Bone marrow (tissue), 2 donors: ENCODE measurements at places on chromosomes 5 and 9.

DNA sequence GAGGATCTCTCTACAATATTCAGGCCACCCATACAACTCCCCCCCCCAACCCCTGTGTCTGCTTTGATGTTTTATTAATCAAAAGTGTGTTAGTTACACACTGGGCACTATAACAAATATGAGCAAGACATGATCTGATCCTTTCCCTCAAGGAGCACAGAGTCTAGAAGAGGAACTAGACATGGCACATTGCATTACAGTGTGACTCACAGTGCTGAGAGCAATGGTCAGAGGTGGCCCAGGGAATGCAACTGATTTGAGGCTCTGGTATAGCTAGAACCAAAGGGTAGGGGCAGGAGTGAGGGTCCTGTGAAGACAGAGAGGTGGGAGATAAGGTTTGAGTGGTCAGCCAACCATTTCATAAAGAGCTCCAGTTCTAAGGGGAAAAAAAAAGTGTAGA lies 539.2 kb downstream of the ACTL7B start:
- no peak for DNase-seq

- DNase-seq: no peak
Observed at GRCh38 chr5:138874771-138875551, at the start of gene LRRTM2. Gene LRRTM2 (minus strand): TSS chr5:138875335. CDS start chr5:138874911, 424 bp downstream.

- DNase-seq: no peak
Observed at GRCh38 chr5:179261301-179262125, 83.7 kb downstream of the ADAMTS2 start.

GRCh38 chr5:126552614-126553013 lies 42.4 kb downstream of the ALDH7A1 start:
- DNase-seq: no peak

DNA sequence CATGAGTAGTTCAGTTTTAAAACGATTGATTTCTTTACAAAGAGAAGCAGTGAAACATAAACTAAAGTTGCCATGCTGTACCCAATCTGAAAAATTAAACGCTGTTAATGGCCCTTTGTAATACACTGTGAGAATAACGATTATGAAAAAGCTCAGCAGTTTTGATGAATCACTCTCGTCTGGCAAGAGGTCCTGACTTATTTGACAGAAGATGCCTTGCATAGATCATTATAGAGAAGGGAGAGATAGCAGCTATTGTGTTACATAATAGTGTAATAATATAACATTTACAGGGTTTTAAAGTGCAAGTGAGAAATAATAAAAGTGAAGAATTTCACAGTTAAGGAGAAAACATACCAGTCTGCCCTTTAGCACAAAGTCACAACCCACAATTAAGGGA lies 361.5 kb upstream of the CDH10 start:
- DNase-seq: no peak

DNA sequence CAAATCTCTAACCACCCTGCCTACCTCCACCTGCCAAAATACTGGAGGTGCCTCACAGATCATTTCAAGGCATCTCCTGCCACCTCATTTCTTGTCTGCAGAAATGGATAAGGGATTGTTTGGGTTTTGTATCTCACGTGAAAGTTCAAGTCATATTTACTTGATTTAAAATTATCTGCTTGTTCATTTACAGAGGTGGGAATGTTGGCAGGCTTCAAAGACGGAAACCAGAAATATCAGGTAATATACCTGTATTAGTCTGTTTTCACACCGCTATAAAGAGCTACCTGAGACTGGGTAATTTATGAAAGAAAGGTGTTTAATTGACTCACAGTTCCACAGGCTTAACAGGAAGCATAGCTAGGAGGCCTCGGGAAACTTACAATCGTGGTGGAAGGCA lies 85.4 kb downstream of the CAAP1 start:
- no peak for DNase-seq

DNA sequence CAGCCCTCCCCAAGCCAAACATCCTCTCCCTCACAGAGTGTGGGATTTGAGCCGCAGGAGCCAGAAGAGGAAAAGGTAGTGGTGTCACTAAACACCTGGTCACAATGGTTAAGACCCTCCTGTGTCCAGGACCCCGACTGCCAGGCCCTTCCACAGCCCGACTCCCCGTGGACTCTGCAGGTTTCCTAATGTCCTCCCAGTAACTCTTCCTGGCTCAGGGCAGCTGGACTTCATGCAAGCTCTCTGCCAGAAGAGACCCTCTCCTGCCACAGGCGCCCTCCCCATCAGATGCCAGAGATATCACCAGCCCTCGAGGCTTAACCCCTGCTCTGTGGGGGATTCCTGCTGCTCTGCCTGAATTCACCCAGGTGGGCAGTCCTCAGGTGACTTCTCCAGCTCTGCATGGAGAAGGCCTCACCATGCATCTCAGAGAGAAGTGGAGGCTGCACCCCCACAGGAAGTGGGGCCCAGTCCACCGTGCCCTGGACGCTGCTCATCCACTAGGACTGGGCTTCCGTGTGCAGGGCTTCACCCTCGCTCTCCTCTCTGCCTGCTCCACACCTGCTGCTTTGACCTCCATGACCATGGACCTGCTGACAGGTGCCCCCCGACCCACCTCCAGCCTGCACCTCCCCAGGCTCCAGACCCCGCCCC lies 111.2 kb downstream of the ADAMTS2 start:
- no peak for DNase-seq

DNA sequence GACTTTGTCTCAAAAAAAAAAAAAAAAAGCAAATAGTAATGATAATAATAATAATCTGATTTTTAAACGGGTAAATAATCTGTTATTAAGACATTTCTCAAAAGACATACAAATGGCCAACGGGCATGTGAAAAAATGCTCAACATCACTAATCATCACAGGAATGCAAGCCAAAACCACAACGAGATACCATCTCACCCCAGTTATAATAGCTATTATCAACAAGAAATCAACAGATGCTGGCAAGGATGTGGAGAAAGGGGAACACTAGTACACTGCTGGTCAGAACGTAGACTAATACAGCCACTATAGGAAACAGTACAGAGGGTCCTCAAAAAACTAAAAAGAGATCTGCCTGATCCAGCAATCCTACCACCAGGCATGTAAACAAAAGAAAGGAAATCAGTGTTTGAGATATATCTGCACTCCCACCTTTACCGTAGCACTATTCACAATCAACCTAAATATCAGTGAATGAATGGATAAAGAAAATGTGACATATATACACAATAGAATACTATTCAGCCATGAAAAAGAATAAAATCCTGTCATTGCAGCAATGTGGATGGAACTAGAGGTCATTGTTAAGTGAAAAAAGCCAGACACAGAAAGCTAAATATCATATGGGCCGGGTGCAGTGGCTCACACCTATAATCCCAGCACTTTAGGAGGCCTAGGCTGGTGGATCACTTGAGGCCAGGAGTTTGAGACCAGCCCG lies 24.9 kb downstream of the VAV2 start:
- DNase-seq: no peak

GRCh38 chr5:15243301-15244020 lies 256.5 kb upstream of the FBXL7 start:
- no peak for DNase-seq

GRCh38 chr5:177456591-177456964 lies 10.0 kb downstream of the PRR7 start:
- DNase-seq: no peak

- DNase-seq: peak; percentile 37
Observed at GRCh38 chr9:114155263-114155994, at the start of gene COL27A1. Gene COL27A1 (plus strand): TSS chr9:114155537. CDS start chr9:114155951, 414 bp downstream.

- DNase-seq: no peak
Observed at GRCh38 chr9:20524776-20525175, 97.5 kb downstream of the MLLT3 start.

DNA sequence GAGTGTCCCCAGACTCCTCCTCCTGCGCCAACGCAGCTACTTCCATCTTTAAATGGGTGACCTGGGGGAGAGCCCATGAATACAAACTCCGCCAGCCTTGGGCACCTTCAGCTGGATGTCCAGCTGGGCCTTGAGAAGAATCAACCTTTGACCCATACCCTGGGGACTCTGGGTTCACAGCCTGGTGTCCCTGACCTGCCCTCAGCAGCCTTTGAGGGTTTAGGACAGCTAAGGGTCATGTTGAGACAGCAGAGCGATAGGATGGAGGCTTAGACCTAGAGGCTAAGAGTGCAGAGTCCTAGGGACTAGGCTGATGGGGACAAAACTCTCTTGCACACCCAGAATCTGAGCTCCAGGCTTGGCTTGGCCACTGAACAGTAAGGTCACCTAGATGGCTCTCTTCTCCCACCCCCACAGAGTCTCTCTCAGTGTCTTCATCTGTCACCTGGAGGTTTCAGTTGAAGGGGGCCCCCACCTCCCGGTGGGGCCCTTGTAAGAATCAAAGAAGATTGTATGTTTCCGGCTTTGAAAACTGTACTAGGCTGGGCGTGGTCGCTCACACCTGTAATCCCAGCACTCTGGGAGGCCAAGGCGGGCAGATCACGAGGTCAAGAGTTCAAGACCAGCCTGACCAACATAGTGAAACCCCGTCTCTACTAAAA lies 6.7 kb upstream of the AQP3 start:
- DNase-seq: no peak

GRCh38 chr5:151427258-151427657 lies 20.1 kb upstream of the SLC36A1 start:
- no peak for DNase-seq

- no peak for DNase-seq
Observed at GRCh38 chr9:27367175-27367798, 70.3 kb upstream of the EQTN start.

- no peak for DNase-seq
Observed at GRCh38 chr5:62312036-62312435, 6.0 kb downstream of the KIF2A start.

DNA sequence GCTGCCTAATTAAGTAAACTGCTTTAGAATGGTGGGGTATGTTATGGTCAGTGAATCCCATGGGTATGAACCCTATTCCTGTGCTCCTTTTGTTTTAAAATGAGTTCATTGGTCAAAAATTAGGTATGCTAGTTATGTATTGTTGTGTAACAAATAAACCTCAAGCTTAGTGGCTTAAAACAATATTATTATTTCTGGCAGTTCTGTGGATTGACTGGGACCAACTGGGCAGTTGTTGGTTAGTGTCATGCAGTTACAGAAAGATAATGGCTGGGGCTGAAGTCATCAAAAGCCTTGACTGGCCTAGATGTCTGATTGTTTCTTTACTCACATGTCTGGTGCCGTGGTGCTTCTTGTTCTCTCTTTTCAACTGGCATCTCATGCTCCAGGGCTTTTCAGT lies 8.9 kb upstream of the PTAR1 start:
- DNase-seq: no peak

GRCh38 chr5:2675548-2675947 lies 75.9 kb downstream of the IRX2 start:
- DNase-seq: no peak

- no peak for DNase-seq
Observed at GRCh38 chr9:84258371-84258770, 82.2 kb downstream of the SLC28A3 start.

DNA sequence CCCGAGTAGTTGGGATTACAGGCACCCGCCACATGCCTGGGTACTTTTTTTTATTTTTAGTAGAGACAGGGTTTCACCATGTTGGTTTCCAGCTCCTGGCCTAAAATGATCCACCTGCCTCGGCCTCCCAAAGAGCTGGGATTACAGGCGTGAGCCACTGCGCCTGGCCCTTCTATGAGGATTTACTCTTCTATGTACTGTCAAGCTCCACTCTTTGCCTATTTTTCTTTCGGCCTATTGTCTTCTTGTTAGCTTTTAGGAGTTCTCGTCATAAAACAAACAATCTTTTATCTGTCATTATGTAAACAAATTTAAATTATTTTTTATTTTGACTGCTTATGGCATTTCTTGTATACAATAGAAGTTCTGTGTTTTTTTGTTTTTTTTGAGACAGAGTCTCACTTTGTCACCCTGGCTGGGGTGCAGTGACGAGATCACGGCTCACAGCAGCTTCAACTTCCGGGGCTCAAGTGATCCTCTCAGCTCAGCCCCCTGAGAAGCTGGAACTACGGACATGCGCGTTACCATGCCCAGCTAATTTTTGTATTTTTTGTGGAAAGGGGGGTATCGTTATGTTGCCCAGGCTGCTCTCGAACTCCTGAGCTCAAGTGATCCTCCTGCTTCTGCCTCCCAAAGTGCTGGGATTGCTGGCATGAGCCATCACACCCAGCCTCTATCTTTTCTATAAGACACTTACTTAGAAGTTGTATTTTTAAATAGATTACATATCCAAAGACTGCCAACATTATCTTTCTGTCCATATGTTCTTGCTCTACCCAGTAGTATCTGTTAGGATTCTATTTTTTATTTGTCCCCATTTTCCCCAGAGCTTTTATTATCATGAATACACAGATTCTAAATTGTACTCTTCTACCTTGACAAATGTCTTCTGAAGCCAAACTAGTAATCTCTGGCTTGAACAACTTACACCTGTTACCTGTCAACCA lies 29.2 kb downstream of the CSNK1A1 start:
- no peak for DNase-seq

DNA sequence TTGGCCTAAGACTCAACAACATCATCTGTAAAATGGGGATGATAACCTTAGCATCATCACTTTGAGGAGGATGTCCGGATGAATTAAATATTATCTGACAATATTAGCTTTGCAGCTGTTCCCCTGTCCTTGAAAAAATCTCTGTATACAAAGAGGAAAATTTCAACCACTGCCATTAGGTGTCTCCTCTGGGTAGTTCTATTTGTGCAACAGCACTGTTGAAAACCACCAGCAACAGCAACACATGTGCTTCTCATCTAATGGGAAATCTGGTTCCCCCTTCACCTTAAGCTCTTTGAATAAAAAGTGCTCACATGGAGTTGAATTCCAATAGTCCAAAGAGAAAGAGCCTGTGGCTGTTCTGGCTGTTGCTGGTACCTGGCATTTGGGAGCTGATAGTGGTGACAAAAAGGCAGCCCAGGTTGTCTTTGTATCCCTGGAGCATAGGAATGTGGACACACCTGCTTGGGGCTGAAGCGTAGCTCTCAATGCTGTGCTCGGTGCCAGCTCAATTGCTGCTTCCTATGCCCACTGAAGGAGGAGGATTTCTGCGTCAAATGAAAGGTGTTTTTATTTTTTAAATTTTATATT lies 322.1 kb upstream of the MSX2 start:
- DNase-seq: no peak

DNA sequence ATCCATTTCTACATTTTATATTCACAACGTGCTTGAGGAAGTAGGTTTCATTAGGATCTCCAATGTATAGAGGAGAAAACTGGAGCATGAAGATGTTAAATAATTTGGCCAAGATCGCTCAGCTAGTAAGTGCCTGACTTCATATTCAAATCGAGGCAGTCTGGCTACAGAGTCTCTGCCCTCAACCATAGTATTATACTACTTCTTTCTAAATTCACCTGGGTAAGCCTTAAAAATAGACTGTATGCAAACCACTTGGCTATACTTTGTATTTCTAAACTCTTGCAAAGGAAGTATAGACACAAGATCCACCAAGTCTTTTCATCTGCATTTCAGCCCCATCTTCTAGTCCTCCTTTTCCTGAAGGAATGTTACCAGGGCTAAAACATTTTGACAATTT lies 232.0 kb downstream of the PLK2 start:
- DNase-seq: no peak
